ENCODE measurements at places on chromosomes 6 and 20. TPM values are rescaled to one million over a fixed set of nuclear protein-coding genes. Genes with fewer than 3 reads are reported as not detected.
A peak's percentile ranks its signal among the peaks of the same experiment; 100 is the strongest.

GRCh38 chr6:36387440-36388303 is at the start of gene ETV7:
ETV7 (minus strand) TSS chr6:36387669; CDS start chr6:36387541, 128 bp downstream.
- H3K27ac ChIP-seq = 0 out of 2 replicates have a peak within 1 kb of the TSS, but pooled peaks have one; percentile 20
- DNase-seq = peak; percentile 6
- peak within 1 kb of the TSS; percentile 57 for H3K4me3 ChIP-seq
- H3K27me3 ChIP-seq = peaks cover 45% of the 10 kb centered on the region
- H3K4me1 ChIP-seq = peaks cover 6% of the 10 kb centered on the region

DNA sequence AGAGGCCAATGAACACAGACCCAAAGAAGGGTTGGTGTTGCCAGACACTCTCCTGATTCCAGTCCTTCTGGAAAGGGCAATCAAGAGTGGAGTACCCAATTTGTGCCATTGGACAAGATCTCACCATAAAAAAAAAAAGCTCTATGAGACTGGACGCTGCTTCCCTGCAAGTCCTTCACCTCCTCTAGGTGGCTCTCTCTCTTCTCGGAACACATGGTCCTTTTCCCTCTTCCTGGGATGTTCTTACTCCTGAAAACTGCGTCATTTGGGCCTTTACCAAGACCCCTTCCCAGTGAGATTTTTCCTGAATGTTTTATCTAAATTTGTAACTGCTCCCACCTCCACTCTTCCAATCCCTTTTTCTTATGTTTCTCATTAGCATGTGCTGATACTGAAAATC is 280.8 kb downstream of the FOXA2 start:
- no peaks in the 10 kb centered on the region for H3K36me3 ChIP-seq
- no peak overlapping the region for H3K27ac ChIP-seq
- H3K27me3 ChIP-seq = no peaks in the 10 kb centered on the region
- no peak overlapping the region for H3K4me3 ChIP-seq

UFL1 gene
- 32.8 TPM for total RNA-seq

DNA sequence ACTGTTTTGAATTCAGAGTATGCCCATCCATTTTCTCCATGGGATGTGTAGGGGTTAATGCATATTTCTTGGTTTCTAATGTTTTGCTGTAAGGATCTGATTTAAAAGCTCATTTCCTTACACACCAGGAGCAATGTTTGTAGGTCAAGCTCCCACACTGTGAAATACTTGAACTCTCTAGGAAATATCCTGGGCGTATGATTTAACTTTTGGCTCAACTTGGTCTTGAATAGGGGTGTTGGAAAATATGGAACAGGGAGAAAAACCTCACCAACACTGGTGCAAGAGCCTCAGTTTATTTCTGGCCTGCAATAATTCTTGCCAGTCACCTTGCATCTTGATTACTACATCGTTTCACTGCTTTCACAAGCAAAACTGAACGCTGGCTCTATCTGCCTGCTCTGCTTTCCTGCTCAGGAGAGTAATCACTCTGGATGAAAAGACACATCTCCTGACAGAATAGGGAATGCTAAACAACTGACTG is 25.1 kb upstream of the RFPL4B start:
- DNase-seq = no peak
- peak overlapping the region; percentile 23 for H3K27ac ChIP-seq
- H3K4me3 ChIP-seq = no peak overlapping the region
- peaks cover 13% of the 10 kb centered on the region for H3K4me1 ChIP-seq

EEF1E1 gene
- total RNA-seq = 60.0 TPM

- no peak for DNase-seq
- H3K27me3 ChIP-seq = no peaks in the 10 kb centered on the region
- no peak overlapping the region for H3K4me3 ChIP-seq
- H3K4me1 ChIP-seq = peaks cover 5% of the 10 kb centered on the region
Measured at GRCh38 chr6:16511723-16512489, 249.4 kb downstream of the ATXN1 start.

GRCh38 chr20:3687655-3688054 is 5.8 kb upstream of the ADAM33 start:
- H3K4me3 ChIP-seq = no peak overlapping the region
- H3K27me3 ChIP-seq = no peaks in the 10 kb centered on the region
- H3K4me1 ChIP-seq = peaks cover 16% of the 10 kb centered on the region
- H3K36me3 ChIP-seq = no peaks in the 10 kb centered on the region
- peak; percentile 63 for DNase-seq

DNA sequence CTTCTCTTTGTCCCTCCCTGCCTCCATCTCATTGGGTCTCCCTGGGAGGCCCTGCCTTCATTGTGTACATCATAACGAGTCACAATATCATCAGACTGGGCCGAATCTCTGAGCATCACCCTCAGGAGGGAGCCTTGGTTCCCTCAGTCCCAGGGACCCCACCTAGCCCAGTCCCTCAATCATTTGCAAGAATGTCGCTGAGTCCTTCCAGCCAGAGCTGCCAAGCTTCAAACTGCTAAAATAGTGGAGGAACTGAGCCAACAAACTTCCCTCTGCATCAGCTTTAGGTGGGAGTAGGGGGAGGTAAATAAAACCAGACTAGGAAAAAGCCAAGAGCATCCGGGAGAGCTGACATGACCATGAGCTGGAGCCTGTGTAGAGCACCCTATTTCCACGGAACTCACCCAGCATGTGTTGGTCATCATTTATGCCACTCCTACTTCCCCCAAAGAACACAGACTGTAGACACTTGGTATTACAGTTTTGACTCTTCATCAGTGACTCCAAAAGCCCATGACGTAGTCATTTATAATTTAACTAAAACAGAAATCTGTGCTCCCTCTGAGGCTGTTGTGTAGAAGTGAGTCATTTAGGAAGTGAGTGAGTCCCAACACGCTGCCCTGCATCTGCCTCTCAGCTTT is 28.8 kb upstream of the IL17A start:
- peak; percentile 3 for DNase-seq
- no peaks in the 10 kb centered on the region for H3K36me3 ChIP-seq
- H3K4me3 ChIP-seq = no peak overlapping the region
- no peaks in the 10 kb centered on the region for H3K4me1 ChIP-seq

DNA sequence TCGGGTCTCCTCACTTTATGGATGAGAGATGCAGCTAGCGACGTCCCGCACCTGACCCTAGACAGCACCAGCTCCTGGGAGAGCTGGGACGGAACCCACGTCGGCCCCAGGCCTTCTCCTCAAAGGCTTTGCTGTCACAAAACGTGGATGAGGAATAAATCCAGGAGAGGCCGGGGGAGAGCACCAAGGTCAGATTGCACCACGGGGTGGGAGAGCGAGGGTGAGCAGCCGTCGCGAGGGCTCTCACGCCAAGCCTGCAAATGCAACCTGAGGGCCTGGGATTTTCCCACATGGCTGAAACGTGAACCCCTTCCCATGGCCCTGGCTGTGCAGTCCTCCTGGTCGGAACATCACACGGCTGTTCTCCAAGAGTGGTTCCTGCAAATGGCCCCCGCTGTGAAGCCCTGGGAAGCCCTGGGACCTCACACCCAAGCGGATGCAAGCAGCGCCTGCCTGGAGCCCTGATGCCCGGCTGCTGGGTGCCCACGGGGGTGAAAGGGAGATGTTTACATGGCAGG is 45.3 kb downstream of the DLL1 start:
- H3K27ac ChIP-seq = no peak overlapping the region
- no peak overlapping the region for H3K4me3 ChIP-seq
- no peaks in the 10 kb centered on the region for H3K4me1 ChIP-seq
- H3K27me3 ChIP-seq = peaks cover 14% of the 10 kb centered on the region

COL11A2 gene
- under 0.01 TPM for total RNA-seq

- H3K27me3 ChIP-seq = no peaks in the 10 kb centered on the region
- H3K27ac ChIP-seq = no peak overlapping the region
- H3K4me3 ChIP-seq = no peak overlapping the region
- H3K4me1 ChIP-seq = no peaks in the 10 kb centered on the region
- DNase-seq = no peak
- no peaks in the 10 kb centered on the region for H3K36me3 ChIP-seq
Measured at GRCh38 chr20:15817351-15817750, 755.9 kb downstream of the KIF16B start.

Measured in IMR-90 (cell line).